Activated CD4-positive, alpha-beta T cell treated with anti-CD3 and anti-CD28 coated beads, Interleukin-2, amount 50 U/mL, for 24 hours (primary cell): ENCODE measurements at places on chromosomes 4 and X.

GRCh38 chr4:32119907-32120306 is 1399.7 kb downstream of the PCDH7 start:
- DNase-seq, result no peak

GRCh38 chrX:16797358-16797757 is 11.1 kb downstream of the TXLNG start:
- DNase-seq, result no peak

DNA sequence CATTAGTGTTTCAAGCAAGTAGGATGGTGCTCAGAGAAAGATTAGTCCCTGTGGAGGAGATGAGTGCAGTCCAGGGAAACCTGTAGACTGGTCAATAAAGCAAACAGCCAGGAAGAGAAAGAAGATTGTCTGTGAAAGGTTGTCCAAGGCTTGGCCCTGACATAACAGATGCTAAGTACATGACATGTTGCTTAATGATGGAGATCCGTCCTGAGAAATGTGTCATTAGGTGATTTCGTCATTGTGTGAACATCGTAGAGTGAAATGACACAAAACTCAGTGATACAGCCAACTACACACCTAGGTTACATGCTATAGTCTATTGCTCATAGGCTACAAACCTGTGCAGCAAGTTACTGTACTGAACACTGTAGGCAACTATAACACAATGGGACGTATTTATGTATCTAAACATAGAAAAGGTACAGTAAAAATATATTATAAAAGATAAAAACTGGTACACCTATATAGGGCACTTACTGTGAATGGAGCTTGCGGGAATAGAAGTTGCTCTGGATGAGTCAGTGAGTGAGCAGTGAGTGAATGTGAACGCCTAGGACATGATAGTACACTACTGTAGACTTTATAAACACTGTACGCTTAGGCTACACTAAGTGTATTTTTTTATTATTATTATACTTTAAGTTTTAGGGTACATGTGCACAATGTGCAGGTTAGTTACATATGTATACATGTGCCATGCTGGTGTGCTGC is 9.0 kb upstream of the PRSS48 start:
- no peak for DNase-seq

DNA sequence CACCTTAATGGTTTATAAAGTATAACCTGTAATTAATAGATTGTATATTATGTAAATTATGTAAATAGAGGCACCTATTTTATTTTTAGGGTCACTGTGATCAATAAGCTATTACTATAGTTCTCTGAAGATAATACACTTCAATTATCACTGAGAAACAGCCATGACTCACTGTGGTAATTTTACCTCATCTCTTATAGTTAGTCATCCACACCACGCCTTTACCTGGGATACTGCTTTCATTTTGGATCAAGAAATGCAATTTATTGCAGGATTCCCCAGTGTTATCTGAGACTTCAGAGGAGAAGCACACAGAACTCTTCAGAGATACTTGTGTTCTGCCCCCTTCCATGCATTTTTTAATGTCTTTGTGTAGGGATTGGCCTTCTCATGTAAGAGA is 348.1 kb upstream of the ATOH1 start:
- no peak for DNase-seq

DNA sequence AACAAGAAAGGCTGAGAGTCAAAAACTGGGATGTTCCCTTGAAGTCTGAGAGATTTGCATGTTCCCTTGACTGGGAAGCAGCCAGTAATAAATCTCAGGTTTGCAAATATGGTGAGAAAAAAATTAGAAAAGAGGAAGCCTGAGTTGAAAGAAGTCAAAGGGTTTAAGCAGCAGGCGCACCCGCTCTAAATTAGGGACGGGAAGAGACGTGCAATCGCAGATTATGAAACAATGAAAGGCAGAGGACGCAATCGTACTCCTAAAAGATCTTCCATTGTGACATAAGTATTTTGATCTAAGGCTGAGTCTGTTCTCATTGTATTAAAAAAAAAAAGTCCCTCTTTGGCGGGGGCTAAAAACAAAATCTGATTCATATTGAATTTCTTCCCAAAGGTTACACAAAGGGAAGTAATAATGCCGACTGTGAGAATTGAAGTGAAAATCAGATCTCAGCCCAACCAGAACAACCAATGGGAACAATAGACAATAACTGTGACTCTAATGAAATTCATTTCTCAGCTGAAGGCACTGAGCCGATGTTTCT is 28.2 kb downstream of the SAT1 start:
- DNase-seq, result no peak

DNA sequence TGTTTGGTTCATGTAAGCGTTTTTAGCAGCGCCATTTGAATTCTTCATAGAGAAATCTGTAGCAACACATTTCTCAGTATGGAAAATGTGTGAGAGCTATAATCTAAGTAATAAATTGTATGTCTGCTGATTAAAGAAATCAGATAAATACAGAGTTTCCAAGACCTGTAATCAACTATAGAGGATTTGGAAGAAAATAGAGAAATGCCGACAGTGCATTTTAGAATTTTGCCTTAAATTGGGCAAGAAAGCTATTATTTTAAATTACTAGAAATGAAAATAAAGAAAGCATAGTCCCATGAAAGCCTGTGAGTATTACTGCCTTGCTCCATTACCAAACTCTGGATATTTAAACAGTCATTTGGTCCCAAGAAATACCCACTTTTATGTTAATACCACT is 2.7 kb downstream of the RUFY3 start:
- DNase-seq, result no peak

- DNase-seq, result no peak
Measured at GRCh38 chr4:184968784-184969201, 49.5 kb upstream of the HELT start.

- DNase-seq, result no peak
Measured at GRCh38 chrX:16826207-16826606, 39.9 kb downstream of the TXLNG start.

- no peak for DNase-seq
Measured at GRCh38 chr4:21374641-21375368, 573.8 kb downstream of the KCNIP4 start.

GRCh38 chr4:25001509-25001908 is 29.2 kb downstream of the LGI2 start:
- DNase-seq, result no peak

- DNase-seq, result no peak
Measured at GRCh38 chr4:83214079-83214478, 70.5 kb downstream of the COQ2 start.

DNA sequence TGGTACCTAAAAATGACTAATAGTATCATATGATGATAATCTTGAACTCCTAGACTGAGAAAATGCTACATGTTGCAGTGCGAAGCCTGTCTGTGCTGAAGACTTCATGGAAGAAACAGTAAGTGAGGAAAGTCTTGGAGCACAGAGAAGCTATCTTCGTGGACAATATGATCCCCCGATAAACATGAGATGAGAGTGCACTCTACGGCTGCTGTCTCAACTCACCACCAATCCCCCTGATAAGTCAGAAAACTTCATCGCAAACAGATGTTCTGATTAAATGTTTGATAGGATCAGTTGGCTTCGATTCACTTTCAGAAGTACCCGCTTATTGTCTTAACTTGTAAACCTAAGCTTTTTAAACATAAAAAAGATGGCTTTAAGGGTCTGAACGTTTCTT is 130.2 kb downstream of the ELOVL6 start:
- no peak for DNase-seq

GRCh38 chrX:40871385-40872082 is 136.2 kb upstream of the MED14 start:
- DNase-seq, result peak; percentile 3

- no peak for DNase-seq
Measured at GRCh38 chr4:151721466-151721865, 39.3 kb downstream of the GATB start.

DNA sequence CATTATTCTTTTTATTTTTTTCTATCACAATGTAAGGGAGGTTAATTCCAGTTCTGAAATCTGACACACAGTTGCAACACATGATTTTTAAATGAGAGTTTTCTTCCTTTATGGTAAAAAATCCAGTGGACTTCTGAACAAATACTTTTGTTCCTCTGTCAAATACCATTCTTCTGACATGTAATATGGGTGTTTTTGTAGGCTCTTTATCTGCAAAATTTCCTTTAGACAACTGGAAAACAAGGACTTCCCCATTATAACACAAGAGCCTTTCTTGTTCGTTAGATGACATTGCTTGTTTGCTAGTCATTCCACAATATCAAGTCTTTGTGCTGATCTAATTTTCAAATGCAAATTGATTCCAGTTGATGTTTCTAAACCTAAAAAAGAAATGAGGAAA is 7.7 kb downstream of the FANCB start:
- no peak for DNase-seq

DNA sequence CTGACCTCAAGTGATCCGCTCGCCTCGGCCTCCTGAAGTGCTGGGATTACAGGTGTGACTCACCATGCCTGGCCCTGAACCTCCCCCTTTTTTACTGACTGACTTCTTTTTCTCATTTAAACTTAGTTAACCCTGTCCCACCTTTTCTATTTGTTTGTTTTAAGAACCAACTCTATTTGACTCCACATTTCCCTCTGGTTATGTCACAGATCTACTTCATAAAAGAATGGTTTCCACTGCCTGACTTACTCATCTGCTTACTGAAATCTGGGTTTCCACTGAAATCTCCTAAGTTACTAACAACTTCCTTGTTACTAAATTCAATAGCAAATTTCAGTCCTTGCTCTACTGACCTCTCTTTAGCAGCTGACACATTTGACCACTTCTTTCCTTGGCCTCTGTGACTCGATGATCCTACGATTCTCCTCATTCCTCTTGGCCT is 28.0 kb upstream of the NSUN7 start:
- DNase-seq, result no peak

DNA sequence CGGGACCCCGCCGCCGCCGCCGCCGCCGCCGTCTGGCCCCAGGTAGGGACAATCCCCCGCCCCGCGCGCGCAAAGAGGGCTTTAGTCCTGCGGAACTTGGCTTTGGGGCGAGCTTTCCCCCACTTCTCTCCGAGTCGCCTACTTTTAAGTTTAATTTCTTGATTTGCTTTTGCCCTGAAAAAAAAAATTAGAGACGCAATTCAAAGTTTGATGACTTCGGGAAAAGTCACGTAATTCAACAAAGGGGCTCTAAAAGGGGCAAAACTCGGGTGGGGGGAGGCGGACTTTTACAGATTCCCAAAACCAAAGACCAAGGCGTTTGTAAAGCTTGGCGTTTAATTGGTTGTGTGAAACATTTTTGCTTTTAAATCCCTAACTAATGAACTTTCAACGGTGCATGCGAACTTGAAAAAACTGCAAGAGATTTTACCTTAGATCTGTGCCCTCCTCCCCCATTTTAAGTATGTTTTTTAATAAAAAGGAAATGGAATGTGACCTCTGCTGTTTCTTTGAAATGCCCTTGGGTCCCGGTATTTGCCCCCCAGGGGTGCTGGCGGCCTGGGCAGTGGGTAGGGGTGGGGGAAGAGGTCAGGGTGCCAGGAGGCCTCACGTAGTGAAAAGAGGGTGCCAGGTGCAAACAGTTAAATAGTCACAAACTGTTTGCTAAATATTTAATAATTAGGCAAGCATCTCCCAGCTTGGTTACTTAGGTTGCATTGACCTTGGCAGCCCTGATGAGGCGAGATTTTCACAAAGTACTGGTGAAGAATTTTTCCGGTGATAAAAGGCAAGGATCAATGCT is 209.7 kb downstream of the NWD2 start:
- no peak for DNase-seq

DNA sequence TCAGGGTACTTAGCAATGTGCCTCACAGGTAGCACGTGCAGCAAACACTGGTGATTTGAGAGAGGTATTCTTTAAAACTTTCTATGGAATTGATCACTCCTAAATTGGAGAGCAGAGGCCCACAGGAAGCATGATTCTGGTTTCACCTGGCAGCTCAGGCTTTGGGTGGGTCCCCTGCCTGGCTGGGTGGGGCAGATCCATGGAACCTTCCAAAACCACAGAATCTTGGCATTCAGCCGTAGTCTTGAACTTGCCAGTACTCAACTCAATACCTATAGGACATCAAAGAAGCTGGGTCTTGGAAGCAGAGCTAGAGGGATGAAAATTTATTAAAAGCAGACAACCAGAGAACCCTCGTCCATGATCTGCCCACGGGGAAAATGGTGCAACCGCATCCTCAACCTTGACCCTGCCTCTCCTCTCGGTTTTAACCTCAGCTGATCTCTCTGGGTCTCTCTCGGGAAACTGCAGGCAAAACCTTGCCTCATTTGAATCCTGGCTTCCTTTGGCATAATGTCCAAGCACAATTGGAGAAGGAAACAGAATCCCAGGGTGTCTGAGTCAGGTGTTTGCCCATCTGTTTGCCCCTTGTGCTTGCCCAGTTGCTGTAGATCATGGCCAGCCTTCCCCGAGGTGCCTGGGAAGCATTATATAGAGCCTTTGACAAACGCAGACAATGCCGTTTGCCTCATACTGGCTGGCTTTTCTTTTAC is 22.9 kb downstream of the OTOP1 start:
- DNase-seq, result no peak

GRCh38 chr4:113248320-113248719 is 198.9 kb downstream of the ANK2 start:
- DNase-seq, result no peak

GRCh38 chr4:189940178-189941004 is at the start of gene FRG1:
FRG1 (plus strand) TSS chr4:189940872; CDS start chr4:189941010, 138 bp downstream.
- DNase-seq, result peak; percentile 96

GRCh38 chr4:66568001-66568400 is 897.7 kb upstream of the EPHA5 start:
- DNase-seq, result no peak

DNA sequence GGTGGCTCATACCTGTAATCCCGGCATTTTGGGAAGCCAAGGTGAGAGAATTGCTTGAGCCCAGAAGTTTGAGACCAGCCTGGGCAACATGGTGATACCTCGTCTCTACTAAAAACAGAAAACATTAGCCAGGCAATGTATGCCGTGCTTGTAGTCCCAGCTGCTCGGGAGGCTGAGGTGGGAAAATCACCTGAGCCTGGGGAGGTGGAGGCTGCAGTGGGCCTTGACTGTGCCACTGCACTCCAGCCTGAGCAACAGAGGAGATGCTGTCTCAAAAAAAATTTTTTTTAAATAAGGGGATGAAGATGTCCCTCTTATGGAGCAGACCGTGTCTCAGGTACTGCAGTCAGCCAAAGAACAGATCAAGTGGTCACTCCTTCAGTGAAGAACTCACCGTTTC is 13.5 kb downstream of the CTAG1B start:
- DNase-seq, result no peak

DNA sequence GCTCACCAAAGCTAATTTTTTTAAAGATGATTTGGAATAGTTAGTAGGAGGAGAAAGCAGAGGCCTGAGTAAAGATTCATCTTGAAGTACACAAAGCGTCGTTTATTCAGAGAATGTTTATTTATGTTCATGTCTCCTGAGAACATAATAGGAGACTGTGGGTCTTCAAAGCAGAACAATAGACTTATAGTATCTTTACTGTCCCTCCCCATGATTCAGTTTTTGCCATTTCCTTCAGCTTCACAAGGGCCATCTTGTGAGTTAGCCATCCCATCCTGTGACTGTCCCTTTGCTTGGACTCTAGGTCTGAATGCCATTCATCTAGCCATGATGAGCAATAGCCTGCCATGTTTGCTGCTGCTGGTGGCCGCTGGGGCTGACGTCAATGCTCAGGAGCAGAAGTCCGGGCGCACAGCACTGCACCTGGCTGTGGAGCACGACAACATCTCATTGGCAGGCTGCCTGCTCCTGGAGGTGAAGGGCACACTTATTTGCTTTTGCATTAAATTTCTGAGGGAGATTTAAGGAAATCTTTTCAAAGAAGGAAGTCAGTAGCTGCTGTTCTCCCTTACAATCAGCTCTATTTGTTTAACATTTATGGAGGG is 105.8 kb downstream of the NFKB1 start:
- no peak for DNase-seq

- DNase-seq, result no peak
Measured at GRCh38 chr4:158775091-158775651, 6.3 kb downstream of the FNIP2 start.
